ENCODE measurements at places on chromosomes 1 and 21. TPM values are rescaled to one million over a fixed set of nuclear protein-coding genes. Genes with fewer than 3 reads are reported as not detected.

The OR2L2 gene
- 0.06 TPM for total RNA-seq

The NPHS2 gene
- total RNA-seq: not detected

The TMCO4 gene
- total RNA-seq: 14.3 TPM

The FBXO44 gene
- 54.9 TPM for total RNA-seq
